Naive thymus-derived CD8-positive, alpha-beta T cell (primary cell): ENCODE measurements at places on chromosomes 1 and 21.
A peak's percentile ranks its signal among the peaks of the same experiment; 100 is the strongest.

- no peak overlapping the region for H3K27ac ChIP-seq
- no peak for DNase-seq
- no peaks in the 10 kb centered on the region for H3K36me3 ChIP-seq
These were observed 13.5 kb upstream of the HPCAL4 start for GRCh38 chr1:39704757-39705156.

- H3K36me3 ChIP-seq: no peaks in the 10 kb centered on the region
- H3K4me1 ChIP-seq: peaks cover 16% of the 10 kb centered on the region
- no peak overlapping the region for H3K27ac ChIP-seq
- H3K4me3 ChIP-seq: no peak overlapping the region
These were observed 8.2 kb upstream of the NEK2 start for GRCh38 chr1:211683396-211684297.

GRCh38 chr21:42161401-42161955 is 57.5 kb upstream of the ABCG1 start:
- no peaks in the 10 kb centered on the region for H3K36me3 ChIP-seq
- DNase-seq: no peak
- peaks cover 26% of the 10 kb centered on the region for H3K4me1 ChIP-seq
- peak overlapping the region; percentile 73 for H3K27ac ChIP-seq
- peak overlapping the region; percentile 75 for H3K4me3 ChIP-seq

- peak overlapping the region; percentile 85 for H3K27ac ChIP-seq
- peak overlapping the region; percentile 23 for H3K4me3 ChIP-seq
- H3K36me3 ChIP-seq: peaks cover 8% of the 10 kb centered on the region
- H3K4me1 ChIP-seq: peaks cover 40% of the 10 kb centered on the region
- no peaks in the 10 kb centered on the region for H3K27me3 ChIP-seq
These were observed 102.1 kb downstream of the JAK1 start for GRCh38 chr1:64864018-64864940.

- peaks cover 5% of the 10 kb centered on the region for H3K36me3 ChIP-seq
- no peak for DNase-seq
- no peaks in the 10 kb centered on the region for H3K4me1 ChIP-seq
- no peak overlapping the region for H3K27ac ChIP-seq
- H3K4me3 ChIP-seq: no peak overlapping the region
These were observed 38.5 kb upstream of the PGBD5 start for GRCh38 chr1:230464671-230465070.

- DNase-seq: no peak
- H3K27ac ChIP-seq: no peak overlapping the region
- no peaks in the 10 kb centered on the region for H3K27me3 ChIP-seq
- H3K4me3 ChIP-seq: no peak overlapping the region
These were observed 7.2 kb downstream of the TUFT1 start for GRCh38 chr1:151547119-151547899.

DNA sequence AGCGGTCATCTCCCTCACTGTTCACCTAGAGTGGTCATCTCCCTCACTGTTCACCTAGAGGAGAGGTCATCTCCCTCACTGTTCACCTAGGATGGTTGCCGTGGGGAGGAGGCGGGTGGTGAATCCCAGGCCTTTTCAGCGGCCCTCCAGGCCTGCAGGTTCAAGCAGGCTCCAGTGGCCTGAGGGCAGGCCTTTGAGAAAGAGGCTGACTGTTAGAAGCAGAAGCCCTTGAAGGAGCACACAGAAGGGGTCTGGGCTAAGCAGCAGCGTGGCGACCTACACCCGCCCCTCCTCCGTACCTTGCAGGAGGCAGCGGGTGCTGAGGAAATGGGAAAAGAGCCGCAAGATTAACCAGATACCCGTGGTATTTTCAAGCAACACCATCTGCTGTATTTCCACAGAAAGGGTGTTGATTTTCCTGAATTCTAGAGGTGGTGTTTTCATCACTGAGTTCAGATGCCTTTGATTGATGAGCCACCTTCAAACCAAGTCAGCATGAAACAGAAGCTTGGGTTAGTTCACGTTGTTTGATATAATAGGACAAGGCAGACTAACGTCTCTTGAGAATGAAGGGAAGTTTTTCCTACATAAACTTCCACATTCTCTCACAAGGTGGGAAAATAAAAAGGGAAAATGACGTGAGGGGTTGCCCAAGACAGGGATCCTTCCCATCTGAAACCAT is 289.5 kb downstream of the KIF26B start:
- H3K36me3 ChIP-seq: no peaks in the 10 kb centered on the region
- peaks cover 25% of the 10 kb centered on the region for H3K27me3 ChIP-seq
- peaks cover 2% of the 10 kb centered on the region for H3K4me1 ChIP-seq
- no peak for DNase-seq
- no peak overlapping the region for H3K4me3 ChIP-seq

DNA sequence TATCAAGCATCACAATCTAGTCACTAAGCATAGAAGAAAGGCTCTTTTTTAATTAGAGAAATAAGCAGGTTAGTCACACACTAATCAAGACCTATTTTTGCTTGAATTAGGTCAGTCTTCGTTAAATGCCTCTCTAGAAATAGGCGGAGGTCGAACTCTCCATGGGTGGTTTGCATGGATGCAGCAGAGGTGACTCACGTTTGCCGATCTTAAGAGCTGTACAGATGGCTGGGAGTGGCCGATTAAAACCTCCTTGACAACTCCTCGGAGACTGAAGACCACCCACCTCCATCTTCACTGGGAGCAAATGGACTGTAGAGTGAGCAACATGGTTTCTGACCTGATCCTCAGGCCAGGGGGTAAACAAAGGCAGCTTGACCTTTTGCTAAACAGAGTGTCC is 249.3 kb downstream of the ZNF648 start:
- H3K4me1 ChIP-seq: no peaks in the 10 kb centered on the region
- no peak overlapping the region for H3K4me3 ChIP-seq
- H3K36me3 ChIP-seq: no peaks in the 10 kb centered on the region

- H3K27ac ChIP-seq: no peak overlapping the region
- no peak overlapping the region for H3K4me3 ChIP-seq
- no peaks in the 10 kb centered on the region for H3K27me3 ChIP-seq
- no peaks in the 10 kb centered on the region for H3K4me1 ChIP-seq
These were observed 258.5 kb downstream of the BRINP2 start for GRCh38 chr1:177429234-177429633.

DNA sequence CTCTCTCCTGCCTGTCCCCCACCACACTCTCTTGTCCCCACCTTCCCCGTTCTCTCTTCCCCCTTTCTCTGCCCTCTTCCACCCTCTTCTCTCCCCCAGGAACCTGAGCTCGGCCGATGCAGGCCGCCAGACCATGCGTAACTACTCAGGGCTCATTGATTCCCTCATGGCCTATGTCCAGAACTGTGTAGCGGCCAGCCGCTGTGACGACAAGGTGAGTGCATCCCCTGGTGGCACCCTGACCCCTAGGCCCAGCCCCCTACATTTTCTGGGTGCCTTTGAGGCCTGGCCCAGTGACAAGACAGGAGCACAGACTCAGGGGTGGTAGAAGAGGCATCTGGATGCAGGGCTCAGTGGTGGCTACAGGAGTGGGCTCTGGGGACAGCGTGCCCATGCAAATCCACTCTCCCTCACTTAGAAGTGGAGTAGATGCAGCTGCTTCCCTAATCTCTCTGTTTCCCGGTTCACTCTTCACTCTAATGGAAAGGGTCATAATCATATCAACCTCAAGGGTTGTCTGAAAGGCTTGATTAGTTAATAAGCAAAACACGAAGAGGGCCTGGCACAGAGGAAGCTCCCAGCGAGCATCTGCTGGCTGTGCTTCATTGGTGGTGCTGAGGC is 37.0 kb downstream of the PKP1 start:
- no peak for DNase-seq
- H3K27me3 ChIP-seq: peaks cover 3% of the 10 kb centered on the region
- H3K27ac ChIP-seq: no peak overlapping the region
- no peak overlapping the region for H3K4me3 ChIP-seq

DNA sequence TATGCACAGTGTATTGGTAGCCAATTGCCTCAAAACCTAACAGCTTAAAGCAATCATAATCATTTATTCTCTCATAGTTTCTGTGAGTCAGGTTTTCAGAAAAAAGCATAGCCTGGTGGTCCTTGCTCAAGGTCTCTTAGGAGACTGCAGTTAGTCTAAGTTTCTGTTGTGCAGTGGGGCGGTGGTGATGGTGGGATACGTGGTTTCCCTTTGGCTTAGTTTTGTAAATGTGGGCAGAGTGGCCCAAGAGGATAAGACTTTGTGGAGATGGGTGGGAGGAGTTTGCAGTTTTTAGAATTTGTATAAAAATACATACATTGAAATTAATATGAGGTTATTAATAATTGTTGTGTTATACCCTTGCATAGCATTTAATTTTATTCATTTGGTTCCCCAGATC is 68.6 kb downstream of the NOS1AP start:
- no peak for DNase-seq
- H3K27ac ChIP-seq: no peak overlapping the region
- no peaks in the 10 kb centered on the region for H3K4me1 ChIP-seq
- peaks cover 26% of the 10 kb centered on the region for H3K27me3 ChIP-seq
- no peaks in the 10 kb centered on the region for H3K36me3 ChIP-seq
- H3K4me3 ChIP-seq: no peak overlapping the region

- H3K36me3 ChIP-seq: no peaks in the 10 kb centered on the region
- H3K27me3 ChIP-seq: peaks cover 37% of the 10 kb centered on the region
- H3K4me3 ChIP-seq: no peak overlapping the region
These were observed 21.1 kb downstream of the PROX1 start for GRCh38 chr1:214008791-214009422.

DNA sequence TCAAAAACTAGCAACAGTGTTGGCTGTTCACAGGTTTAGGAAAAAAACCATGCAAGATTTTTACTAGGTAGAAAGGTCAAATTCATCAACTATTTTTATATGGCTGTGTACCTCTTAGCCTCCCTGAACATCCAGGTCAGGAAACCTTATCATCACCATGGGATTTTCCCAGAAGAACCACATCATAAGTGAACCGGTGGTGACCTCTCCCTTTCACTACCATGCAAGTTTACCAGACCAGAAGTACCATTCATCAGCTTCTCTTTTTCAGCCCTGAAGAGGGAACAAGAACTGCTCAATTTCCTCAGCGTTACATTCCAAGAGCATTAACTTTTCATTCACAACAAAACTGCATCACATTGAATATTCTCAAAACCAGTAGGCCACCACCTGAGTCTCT is 5.9 kb downstream of the SSBP3 start:
- no peaks in the 10 kb centered on the region for H3K27me3 ChIP-seq
- peaks cover 86% of the 10 kb centered on the region for H3K4me1 ChIP-seq
- no peak overlapping the region for H3K4me3 ChIP-seq
- DNase-seq: no peak
- peak overlapping the region; percentile 28 for H3K27ac ChIP-seq

DNA sequence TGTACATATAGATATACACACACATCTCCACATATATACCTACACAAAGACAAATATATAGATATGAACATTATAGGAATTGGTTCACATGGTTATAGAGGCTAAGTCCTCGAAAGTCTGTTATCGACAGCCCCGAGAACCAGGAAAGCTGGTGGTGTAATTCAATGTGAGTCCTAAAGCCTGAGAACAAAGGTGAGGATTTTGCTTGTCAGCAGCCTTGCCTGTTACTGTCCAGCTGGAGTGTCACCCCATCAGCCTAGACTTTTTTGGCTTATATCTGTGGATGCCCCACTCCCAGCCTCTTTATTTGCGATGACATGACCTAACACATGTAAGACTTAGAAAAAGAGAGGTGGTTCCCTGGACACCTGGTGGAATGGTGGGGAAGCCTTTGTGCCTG is 97.0 kb downstream of the GIPC2 start:
- H3K36me3 ChIP-seq: no peaks in the 10 kb centered on the region
- peak overlapping the region; percentile 87 for H3K27ac ChIP-seq
- peaks cover 8% of the 10 kb centered on the region for H3K4me1 ChIP-seq
- DNase-seq: no peak
- H3K27me3 ChIP-seq: no peaks in the 10 kb centered on the region

- H3K27ac ChIP-seq: no peak overlapping the region
- peaks cover 4% of the 10 kb centered on the region for H3K27me3 ChIP-seq
- H3K4me3 ChIP-seq: no peak overlapping the region
- no peak for DNase-seq
- no peaks in the 10 kb centered on the region for H3K4me1 ChIP-seq
These were observed 186.0 kb downstream of the PSMG1 start for GRCh38 chr21:38997051-38997842.

- no peak overlapping the region for H3K27ac ChIP-seq
- H3K36me3 ChIP-seq: no peaks in the 10 kb centered on the region
- no peaks in the 10 kb centered on the region for H3K27me3 ChIP-seq
- H3K4me3 ChIP-seq: no peak overlapping the region
- no peak for DNase-seq
These were observed 25.6 kb upstream of the TTLL10 start for GRCh38 chr1:1148061-1148460.

DNA sequence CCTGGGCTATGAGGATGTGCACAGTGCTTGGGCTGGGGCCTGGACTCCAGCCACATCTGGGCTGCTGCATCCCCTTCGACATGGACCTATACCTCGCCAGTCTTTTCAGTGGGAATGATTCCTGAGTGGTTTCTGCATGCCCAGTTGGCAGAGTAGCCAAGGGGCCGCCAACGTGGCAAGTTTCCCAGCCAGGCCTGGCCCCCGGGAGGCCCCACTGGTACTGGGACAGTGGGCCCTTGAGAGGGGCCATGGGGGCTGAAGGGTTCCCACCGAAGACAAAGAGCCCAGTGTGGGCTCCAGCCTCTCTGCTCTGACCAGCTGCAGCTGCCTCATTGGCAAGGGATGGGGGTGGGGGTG is 15.4 kb downstream of the RAP1GAP start:
- peaks cover 8% of the 10 kb centered on the region for H3K27me3 ChIP-seq
- peaks cover 2% of the 10 kb centered on the region for H3K36me3 ChIP-seq
- no peak overlapping the region for H3K4me3 ChIP-seq

GRCh38 chr21:31248598-31248997 is 95.5 kb downstream of the TIAM1 start:
- H3K36me3 ChIP-seq: peaks cover 12% of the 10 kb centered on the region
- DNase-seq: no peak
- no peak overlapping the region for H3K27ac ChIP-seq
- H3K27me3 ChIP-seq: no peaks in the 10 kb centered on the region
- H3K4me1 ChIP-seq: no peaks in the 10 kb centered on the region

DNA sequence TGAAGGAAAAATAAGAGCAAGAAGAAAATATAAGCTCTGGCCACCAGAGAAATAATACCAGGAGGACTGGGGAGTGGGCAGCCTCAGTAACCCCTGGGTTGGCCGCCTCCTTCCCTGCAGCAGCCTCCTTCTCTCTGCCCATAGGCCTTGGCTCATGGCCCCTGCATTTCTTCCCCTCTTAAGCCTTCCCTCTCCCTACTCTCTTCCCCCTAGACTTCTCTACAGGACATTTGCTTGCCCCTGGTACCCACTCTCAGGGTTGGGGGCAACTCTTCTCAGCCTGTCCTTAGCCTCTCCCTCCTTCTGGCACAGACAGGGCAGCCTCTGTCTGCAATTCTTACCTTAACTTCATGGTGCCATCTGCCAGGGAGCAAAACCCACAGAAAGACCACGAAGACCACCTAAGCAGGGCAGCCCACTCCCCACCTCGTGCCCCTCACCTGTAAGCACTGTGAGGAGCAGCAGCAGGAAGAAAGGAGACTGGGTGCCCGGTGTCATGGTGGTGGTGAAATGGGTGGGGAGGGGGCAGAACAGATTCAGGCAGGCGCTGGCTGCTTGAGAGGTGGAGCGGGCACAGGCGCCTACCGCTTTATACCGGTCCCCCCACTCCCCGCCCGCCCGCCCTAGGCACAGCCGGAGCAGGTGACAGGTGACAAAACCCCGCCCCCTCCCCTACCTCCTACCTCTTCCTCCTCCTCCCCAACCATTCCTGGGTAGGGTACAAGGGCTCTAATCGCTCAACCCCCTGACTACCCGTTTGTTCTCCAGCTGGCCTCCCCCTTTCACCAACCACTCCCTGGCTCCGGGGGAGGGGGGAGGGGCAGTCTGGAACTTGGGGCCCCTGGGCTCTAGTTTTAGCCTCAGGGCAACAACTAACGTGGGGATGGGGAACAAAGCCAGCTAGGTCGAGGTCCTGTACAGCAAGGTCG is 15.1 kb downstream of the THBS3 start:
- H3K36me3 ChIP-seq: no peaks in the 10 kb centered on the region
- peak overlapping the region; percentile 78 for H3K4me3 ChIP-seq
- DNase-seq: peak; percentile 40
- no peaks in the 10 kb centered on the region for H3K27me3 ChIP-seq
